ENCODE measurements at places on chromosomes 7 and 10.

DNA sequence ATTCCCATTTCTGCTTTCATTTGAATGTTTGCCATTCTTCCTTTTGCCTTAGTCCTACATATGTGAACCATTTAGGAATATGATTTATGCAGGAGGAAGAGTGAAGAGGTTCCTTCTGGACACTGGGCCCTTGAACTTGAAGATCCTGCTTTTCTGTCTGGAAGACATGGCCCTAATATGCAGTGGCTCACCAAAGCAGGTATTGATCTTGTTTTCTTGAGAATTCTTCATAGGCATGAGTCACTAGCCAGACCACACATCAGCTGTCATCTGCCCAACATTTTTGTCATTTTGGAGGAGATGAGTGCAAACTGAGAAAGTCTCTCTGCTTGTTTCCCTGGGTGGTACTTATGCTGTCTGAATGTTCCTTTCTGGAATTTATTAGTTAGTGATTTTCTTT is 382.6 kb downstream of the LRMDA start:
- no peak for DNase-seq

DNA sequence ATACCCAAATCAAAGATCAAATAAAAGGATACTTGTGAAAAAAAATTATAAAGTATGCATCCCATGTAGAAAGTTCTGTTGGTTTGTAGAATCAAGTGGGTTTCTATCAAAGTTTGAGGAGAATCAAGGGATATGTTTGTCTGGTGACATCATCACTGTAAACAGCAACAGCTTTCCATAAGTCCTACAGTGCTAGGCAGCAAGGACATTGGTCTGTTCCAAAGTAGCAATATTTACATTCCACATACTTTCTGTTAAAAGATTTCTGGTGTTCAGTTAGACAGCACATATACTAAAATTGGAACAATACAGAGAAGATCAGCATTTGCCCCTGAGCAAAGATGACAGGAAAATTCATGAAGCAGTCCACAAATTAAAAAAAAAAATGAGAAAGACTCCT is 683.9 kb downstream of the XPNPEP1 start:
- DNase-seq = no peak

DNA sequence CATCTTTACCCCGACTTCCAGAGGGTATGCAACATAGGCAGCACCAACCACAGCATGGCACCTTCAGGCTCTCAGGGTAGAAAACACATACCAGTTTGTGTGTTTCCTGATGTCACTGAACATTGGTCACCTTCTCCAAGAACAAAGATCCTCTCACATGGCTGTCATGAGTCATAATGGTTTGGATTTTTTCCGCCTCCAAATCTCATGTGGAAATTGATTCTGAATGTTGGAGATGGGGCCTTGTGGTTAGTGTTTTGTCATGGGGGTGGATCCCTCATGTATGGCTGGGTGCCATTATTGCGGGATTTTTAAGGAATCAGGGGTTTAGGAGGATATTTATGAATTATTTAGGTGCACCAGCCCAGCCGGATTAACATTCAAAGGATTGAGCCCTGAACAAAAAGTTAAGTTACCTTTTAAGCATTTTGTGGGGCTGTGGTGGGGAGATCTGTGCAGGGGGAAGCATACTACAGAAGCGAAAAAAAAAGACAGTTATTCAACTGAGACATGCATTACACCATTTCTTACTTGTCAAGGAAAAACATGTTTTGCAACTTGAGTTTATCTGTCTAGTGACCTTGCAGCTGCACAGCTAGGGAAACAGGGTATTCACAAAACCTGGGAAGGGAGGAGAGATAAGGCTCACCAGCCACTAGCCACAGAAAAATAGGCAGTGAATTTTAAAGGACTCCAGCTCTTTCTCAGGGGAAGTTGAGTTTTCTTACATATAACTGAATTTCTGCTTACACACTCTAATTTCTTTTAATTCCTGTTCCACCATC is 774.1 kb upstream of the AUTS2 start:
- no peak for DNase-seq

GRCh38 chr10:23200997-23201652 is 9.0 kb downstream of the PTF1A start:
- no peak for DNase-seq

DNA sequence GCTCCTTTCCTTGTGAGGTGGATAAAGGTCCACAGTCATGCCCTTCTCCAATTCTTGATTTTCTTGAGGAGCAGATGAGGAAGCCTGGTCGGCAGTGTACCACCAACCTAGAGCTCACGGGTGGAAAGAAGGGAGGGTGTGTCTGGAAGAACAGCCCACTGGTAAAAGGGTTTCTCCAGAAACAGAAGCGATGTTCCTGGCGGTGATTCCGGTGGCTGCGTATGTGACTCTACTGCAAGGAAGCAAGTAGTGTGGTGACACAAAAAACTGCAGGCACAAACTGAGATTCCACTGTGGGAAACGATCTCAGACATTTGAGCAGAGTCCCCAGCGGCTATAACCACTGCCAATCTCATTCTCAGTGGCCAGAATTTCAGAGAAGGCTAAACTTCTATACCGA is 65.9 kb upstream of the ATP6V0A4 start:
- no peak for DNase-seq

DNA sequence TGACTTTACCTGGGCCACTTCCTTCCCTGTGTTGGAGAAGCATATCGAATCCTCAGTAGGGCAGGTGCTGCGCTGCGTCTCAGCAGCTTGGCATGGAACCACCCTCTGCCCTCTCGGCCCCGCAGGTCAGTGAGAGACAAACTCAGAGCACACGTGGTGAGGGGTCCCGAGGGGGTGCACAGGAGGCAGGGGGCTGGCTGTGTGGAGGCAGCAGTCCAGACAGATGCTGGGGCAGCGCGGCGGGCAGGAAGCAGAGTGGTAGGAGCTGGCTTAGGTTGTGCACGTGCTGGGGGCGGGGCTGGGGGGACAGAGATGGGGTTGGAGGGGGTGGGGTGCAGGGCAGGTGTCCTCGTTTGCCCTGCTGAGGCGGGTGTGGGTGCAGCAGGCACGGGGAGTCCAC is 33.1 kb downstream of the NUB1 start:
- DNase-seq = no peak

DNA sequence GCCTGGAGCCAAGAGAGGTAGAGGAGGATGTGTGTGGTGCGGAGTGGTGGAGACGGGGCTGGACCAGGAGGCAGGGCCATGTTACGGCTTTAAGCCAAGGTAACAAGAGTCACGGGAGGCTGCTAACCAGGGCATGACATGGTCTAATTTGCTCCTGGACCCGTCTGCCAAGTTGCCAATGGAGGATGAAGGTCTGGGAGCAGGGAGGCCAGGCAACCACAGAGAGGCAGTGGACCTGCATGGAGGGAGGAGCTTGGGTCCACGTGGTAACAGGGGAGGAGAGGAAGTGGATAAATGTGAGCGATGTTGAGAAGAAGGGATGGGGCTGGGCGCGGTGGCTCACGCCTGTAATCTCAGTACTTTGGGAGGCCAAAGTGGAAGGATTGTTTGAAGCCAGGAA is 31.0 kb downstream of the SRRM3 start:
- no peak for DNase-seq

GRCh38 chr7:95501261-95501832 is 15.6 kb downstream of the ASB4 start:
- peak; percentile 86 for DNase-seq

Data from activated CD4-positive, alpha-beta T cell treated with anti-CD3 and anti-CD28 coated beads, Interleukin-2, Interleukin-6, amounts not matched to agents 100 ng/mL and 50 ng/mL, durations not matched to agents 16 hours and 8 hours (primary cell).